ENCODE measurements at places on chromosomes 2 and 18.
A peak's percentile ranks its signal among the peaks of the same experiment; 100 is the strongest.

GRCh38 chr2:26647981-26648380, 6.8 kb upstream of the CIB4 start:
- DNase-seq, result no peak

DNA sequence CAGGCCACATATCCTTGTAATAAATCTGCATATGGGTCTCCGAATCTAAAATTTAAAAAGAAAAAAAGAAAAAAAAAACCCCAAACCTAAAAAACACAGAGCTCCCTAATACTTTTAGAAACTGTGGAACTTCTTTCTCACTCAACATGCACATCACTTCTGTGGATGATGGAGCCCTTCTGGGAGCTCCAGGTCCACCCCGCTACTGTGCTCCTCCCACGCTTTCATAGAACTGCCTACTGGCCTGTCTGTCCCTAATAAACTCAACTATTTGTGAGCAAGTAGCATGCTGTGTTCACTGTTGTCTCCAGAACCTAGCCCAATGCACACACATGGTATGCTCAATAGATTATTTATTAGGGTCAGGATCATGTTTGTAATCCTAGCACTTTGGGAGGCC, 83.1 kb upstream of the FZD5 start:
- DNase-seq, result no peak

DNA sequence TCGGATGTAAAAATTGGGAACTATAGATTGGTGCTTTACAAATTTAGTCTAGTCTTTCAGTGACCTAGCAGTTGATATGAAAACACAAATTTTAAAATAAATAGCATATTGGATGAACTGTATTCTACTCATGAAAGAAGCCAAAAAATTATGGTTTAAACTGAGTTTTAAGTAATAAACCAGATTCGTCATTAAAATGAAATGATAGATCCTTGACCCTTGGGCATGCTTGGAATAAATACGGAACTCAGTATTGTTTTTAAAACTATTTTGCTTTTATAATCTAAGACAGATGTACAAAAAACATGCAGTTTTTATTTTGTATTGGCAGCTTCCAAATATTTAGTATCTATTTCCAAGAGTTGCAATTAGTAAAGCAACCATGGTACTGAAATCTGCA, 34.6 kb upstream of the TBR1 start:
- DNase-seq, result no peak

DNA sequence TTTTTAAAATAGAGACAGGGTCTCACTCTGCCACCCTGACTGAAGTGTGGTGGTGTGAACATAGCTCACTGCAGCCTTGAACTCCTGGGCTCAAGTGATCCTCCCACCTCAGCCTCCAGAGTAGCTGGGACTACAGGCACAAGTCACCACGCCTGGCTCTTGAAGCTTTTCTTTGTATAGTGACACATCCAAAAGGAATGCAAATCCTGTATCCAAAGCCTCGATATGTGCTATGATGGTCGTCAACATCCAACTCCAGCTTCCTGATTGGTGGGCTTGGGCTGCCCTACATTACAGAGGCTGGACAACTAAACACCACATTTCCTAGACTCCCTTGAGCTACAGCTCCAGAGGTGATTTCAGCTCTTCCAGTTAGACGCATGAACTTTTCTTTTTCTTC, 101.7 kb upstream of the PGAP1 start:
- DNase-seq, result no peak

- no peak for DNase-seq
Observed at GRCh38 chr2:181846399-181847197, 44.9 kb upstream of the ITPRID2 start.

DNA sequence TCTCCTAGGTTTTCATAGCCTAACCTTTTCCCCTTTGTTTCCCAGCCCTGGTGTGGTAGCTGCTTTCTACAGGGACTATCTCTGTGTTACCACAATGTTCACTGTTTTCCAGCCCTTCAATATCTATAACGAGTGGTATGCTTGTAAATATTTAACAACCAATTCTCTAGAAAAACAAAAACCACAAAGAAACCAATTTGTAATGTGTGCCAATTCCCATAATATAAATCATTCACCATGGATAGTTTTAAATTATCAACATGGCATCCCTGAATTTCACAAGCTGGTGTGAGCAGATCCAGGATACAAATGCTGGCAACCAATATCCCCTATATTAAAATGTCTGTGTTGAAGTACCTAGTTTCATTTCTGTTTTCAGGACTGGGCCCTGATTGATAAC, 207.5 kb upstream of the FBXO11 start:
- no peak for DNase-seq

GRCh38 chr18:70072678-70073077, 125.0 kb upstream of the CD226 start:
- no peak for DNase-seq

DNA sequence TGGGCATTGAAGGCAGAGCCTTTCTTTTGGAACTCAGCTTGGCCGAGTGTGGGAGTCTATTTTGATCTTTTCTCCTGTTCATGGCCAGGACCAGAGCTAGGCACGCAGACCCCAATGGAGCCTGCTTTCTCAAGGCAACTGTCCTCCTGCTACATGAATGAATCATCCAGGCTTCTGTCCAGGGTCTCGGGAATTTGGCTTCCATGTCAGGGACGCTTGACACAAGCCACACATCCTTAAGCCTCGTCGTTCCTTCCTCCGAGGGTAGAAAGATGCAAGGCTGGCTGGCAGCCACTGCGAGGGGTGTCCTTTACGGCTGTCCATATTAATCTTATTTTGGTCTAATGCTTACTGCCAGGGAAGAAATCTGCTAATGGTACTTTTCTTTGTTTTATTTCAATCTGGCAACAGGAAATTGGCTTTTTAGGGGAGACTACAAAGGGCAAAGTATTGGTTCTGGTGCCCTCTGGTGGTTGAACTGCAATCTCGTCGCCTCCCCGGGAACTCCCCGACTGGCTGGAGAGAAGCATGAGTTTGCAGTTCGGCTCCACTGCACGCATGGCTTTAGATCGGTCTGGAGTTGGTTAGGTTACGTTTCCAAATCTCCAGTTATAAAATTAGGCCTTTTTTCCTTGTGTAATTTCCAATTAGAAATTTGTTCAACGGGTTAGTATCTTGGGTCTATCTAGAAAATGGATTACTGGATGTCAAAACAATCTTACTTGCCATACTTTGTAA, 135.2 kb downstream of the ALPK2 start:
- peak; percentile 50 for DNase-seq

- no peak for DNase-seq
Observed at GRCh38 chr2:159484532-159484931, 131.8 kb downstream of the BAZ2B start.

DNA sequence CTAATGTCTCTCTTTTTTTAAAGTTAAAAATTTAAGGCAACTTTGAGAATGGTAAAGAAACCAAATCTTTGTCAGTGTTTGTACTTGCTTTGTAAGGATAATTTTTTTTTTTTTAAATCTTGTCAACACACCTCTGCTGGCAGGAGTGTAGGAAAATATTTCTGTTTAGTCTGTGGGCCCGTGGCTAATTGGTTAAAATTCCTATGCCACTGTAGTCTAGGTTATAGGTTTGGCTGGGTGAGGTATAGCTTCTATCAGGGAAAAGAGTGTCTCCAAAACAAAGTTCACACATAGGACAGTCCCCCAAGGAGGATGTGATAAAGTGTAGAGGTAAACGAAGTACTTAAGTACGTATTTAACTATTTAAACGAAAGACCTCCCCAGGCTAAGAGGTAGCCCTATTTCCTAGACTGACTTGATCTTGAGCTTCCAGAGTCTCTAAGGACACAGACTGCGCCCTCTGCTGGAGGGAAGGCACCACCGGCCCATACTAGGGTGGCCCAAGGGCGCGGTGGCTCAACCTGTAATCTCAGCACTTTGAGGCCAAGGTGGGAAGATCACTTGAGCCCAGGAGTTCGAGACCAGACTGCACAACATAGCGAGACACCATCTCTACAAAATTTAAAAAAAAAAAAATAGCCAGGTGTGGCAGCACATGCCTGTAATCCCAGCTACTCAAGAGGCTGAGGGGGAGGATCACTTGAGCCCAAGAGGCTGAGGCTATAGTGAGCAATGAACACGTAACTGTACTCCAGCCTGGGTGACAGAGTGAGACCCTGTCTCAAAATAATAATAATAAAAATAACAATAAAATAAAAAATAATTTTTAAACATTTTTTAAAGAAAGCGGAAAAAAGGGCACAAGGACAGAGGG, 8.9 kb downstream of the TEX44 start:
- peak; percentile 69 for DNase-seq

DNA sequence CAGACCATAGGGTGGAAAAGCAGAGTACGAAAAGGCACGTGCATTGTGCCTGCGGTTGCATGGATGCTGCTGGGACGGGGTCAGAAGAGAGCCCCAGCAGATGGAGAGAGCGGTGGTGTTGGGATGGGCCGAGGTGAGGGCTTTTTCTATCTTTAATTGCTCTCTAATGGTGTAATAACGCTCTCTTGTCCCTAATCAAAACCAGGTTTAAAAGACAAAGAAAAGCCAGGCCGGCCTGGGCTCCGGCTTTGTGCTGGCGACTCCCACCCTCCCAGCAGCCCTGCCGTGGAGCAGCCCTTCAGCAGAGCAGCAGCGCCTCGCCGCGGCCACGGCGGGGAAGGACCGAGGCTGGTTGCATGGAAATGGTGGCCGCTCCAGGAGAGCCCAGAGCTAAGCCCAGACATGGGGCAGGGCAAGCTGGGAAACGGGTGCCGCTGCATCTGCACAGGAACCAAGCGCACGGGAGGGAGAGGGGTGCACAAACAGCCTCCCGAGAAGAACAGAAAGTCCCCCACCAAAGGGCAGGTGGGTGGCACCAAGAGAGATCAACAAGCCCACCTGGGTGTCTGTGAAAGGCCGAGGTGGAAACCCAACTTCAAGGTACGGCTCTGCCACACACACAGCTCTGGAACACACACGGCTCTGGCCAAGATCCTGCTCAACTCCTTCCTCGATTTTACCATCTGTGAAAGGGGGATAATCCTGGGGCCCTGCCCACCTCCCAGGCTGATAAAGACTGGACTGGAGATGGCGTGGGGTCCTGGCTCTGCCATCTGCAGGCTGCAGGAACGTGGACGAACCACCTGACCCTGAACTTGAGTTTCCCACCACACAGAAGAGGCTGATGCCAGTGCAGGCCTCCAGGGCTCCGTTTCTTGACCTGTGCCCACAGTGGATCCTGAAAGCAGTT, 15.0 kb downstream of the HS1BP3 start:
- no peak for DNase-seq

DNA sequence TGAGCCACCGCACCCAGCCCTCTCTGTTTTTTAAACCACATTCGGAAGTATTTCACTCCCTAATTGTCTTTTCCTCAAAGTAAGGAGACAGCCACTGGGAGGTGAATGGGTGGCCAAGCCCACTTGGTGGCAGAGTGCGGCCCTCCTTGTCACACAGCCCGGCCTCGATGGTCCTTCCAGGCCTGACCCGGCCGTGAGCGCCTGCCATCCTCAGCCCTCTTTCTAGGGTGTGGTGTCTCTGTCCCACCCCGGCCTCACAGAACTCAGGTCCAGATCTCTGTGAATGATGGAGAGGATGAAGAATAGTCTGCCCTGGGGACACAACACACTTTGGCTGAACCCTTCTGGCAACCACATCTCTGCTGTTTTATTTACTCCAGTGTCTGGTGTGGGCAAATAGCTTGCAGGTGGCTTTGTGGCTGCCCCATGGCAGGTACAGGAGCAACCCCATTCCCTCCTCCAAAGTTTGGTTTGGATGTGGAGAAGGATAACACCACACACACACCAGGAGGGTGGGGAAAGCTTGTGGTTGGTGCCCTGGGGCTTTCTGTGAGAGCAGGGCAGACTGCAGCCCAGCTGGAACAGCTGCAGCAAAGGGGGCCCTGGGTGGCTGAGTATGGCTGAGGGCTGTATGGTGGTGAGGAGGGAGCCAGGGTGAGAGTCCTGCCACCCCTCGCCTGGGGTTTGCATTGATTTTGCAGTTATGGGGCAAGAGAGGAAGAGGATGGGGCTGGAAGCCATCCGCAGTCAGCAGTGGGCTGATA, 88.6 kb downstream of the FAM168B start:
- no peak for DNase-seq

DNA sequence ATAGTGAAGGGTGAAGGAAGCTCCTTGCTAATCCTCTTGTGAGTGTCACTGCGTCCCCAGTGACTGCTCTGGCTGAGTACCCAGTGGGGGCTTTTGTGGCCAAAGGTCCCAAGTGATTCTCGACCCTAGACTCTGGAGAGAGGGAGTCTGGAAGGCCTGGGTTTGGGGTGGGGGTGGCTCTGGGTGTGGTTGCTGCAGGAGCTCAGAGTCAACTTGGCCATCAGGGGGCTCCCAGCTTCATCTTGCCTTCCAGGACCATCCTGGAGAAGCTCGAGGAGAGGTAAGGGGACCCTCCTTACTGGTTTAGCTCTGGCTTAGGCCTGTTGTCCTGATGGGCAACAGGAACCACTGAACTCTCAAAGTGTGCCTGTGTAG, 592 bp downstream of the PSD4 start:
- DNase-seq, result no peak

GRCh38 chr2:135875491-135876065, 665 bp downstream of the MCM6 start:
- DNase-seq, result peak; percentile 61

DNA sequence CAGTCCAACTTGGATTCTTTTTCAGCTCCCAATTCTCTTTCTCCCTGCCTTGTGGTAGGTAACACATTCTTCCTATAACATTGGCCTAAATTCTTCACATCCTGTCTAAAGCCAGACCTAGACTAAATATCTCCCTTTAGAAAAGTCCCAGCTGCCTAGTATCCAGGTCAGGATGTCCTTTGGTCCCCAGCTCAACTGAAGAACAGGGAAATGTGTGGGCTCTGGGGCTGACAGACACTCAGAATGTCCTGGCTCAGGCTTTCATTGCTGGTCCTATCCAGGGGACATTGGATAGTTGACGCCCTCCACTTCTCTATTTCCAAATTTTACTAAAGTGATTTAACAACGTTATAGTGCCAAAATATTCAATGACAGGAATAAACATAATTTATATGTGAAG, 219.3 kb downstream of the PID1 start:
- DNase-seq, result no peak

- DNase-seq, result no peak
Observed at GRCh38 chr2:104944495-104944894, 90.6 kb downstream of the POU3F3 start.

DNA sequence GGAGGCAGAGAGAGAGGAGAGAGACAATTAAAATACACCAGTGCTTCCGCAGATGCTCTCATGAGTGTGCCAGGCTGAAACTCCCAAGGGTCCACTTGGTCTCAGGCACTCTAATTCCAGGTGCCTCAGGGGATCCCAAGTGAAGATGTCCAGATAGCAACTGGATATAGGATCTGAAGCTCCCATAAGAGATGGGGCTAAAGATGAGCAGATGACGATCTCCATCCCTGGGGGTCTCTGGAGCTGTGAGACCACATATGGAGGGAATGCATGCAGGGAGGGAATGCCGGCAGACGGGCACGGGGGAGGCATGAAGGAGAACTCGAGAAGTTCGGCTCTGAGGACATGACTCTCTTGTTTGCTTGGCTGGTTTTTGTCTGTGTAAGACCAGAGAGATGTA, 223.7 kb upstream of the RAB6C start:
- DNase-seq, result no peak

DNA sequence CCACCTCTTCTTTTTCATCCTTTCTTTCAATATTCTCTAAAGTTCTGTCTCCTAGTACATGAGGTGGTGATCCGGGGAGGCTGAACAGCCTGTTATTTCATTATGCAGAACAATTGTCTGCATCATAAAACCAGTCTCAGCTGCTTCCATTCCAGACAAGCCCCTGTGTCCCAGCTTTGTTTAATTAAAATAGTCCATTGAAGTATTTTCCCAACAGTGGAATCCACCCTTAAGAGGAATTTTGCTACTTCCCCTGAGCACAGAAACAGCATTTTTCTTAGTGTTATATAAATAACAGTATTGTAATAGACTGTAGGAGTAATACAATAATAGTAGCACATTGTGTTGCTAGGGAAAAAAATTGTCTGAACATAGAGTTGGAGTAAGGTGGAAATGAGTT, 395.4 kb upstream of the TCF4 start:
- no peak for DNase-seq

All from activated gamma-delta T cell treated with anti-CD3 and anti-CD28 coated beads, Interleukin-2, amount 50 U/mL, for 16 hours (primary cell).